Ascending aorta (tissue), 2 donors: ENCODE measurements at places on chromosomes 2 and 18.

DNA sequence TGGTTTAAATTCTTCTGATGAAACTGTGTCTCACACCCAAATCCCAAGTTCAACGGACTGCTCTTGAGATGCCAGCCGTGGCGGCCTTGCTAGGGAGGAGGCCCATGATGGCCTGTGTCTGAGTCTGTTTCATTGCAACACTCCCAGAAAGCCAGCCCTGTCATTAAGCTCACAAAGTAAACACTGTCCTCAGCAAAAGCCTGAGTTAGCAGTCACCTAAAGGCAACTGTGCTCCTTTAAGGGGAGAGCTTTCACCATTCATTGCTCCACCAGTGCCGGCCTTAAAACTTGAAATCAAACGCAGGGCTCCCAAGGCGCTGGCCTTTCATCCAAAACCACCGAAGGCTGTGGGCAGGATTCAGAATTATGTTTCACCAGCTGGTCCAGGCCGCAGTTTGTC lies 42.5 kb upstream of the PPP1CB start:
- DNase-seq = no peak

GRCh38 chr2:187504312-187504921 lies 49.8 kb downstream of the TFPI start:
- DNase-seq = no peak

DNA sequence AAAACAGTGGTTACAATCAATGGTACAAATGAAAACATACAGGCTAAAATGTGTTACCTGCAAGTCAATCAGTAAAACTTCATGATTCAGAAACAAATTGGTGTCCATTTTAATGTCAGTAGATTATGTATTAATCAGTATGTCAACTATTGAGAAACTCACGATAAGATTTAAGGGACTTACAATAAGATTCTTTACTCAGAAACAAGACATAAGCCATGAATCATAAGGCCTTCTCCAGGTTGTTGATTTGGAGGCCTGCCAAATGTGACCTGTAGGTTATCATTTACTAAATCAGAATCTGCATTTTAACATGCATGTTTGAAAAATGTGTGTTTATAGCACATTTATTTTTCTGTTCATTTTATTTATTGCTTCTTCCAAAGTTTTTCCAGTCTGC lies 623.1 kb downstream of the CCDC85A start:
- DNase-seq = no peak

- no peak for DNase-seq
These were observed 44.0 kb upstream of the XPO1 start for GRCh38 chr2:61582165-61582564.

GRCh38 chr2:118492335-118492734 lies 355.1 kb downstream of the EN1 start:
- DNase-seq = no peak

DNA sequence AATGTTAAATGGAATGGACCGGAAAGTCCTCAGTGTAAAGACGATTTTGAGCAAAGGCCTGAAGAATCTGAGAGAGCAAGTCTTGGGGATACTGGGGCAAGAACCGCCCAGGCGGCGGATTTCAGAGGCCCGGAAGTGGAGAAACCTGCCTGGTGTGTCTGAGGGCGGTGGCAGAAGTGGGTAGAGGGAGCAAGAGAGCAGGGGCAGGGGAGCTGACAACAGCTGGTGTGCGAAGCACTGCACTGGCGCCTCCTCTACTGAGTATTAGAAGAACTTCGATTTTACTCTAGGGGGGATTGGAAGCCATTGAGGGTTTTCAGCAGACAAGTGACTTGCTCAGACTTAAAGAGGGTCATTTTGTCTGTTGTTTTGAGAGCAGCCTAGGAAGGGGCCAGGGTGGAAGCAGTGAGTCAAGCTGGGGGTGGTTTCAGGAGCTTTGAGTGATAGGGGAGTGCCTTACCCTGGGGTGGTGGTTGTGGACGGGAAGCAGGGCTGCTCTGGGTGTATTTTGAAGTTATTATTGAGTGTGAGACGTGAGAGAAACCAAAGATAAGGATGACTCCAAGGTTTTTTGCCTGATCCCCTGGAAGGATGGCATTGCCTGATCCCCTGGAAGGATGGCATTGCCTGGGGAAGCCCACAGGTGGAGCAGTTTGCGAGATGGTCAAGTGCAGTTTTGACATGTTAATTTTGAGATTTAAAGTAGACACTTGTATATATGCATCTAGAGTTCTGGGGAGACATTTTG lies 52.5 kb downstream of the ZNF236 start:
- no peak for DNase-seq

- no peak for DNase-seq
These were observed 113.2 kb upstream of the SPATS2L start for GRCh38 chr2:200193331-200193730.

DNA sequence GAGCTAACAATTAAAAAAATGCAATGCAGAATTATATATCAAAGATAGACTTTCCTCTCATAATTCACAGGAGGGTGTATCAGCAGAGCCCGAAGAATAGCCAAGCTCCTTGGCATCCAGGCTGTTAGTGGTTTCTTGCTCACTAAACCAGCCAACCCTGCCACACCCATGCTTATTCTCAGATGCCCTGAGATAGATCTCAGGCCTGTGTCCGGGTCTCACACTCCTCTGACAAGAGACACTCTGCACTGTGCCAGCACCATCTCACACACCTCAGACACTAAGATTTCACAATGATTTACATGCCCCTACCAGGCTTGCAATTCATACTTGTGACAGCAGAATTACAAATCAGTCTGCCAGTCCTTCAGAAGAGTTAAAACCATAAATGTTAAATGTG lies 64.5 kb downstream of the OSBPL1A start:
- no peak for DNase-seq

DNA sequence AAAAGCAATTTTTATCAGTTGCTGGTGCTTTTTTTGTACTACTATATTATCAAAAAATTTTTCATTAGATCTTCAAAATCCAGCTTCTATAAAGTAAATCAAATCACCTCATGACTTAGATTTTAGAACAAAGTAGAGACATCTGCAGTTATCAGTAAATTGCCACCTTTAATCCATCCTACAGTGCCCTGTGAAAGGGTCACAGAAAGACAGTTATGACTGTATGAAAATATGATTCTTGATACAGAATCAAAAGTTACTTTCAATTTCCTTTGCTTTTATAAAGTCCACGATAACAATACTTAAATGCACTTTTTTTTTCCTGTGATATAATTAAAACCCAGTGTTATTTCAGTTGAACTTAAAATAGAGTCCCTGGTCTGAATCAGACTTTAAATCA lies 61.4 kb downstream of the PRPF40A start:
- DNase-seq = no peak

- DNase-seq = no peak
These were observed 53.8 kb downstream of the COL6A3 start for GRCh38 chr2:237359894-237360780.

DNA sequence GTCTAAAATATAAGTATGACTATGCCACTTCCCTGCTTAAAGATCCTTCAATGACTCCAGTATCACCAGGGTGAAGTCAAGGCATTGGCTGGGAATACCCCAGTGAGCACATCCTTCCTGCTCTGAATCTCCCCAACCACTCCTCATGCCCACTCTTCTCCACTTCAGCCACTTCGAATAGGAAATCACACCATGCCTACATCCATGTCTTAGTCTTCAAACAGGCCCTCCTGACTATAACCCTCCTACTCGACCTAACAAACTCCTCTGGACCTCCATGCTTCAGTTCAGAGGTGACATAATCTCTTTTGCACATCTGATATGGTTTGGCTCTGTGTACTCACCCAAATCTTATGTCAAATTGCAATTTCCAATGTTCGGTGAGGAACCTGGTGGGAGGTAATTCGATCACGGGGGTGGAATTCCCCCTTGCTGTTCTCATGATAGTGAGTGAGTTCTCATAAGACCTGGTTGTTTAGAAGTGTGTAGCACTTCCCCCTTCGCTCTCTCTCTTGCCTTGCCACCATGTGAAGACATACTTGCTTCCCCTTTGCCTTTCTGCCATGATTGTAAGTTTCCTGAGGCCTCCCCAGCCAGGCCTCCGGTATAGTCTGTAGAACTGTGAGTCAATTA lies 87.8 kb upstream of the TFCP2L1 start:
- DNase-seq = no peak

DNA sequence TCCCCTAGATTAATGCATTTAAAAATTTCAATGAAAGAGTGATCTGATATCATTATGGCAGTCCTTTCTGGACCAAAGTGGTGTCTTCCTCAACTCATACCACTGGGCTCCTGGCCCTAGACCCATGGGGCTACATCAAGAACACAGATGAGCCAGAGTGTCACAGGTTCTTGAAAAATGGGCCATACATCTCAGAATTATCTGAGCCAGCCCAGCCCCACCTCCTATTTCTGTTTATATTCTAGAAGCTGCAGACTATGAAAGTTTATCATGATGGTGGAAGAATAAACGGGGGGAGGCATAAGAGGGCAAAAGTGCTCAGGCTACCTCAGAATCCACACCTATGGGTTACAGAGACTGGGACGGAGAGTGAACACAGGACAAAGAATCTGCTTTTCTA lies 120.6 kb upstream of the TACR1 start:
- no peak for DNase-seq

GRCh38 chr2:62348700-62349099 lies 152.8 kb downstream of the B3GNT2 start:
- DNase-seq = no peak

- DNase-seq = no peak
These were observed 28.2 kb upstream of the NARS1 start for GRCh38 chr18:57649556-57650500.

DNA sequence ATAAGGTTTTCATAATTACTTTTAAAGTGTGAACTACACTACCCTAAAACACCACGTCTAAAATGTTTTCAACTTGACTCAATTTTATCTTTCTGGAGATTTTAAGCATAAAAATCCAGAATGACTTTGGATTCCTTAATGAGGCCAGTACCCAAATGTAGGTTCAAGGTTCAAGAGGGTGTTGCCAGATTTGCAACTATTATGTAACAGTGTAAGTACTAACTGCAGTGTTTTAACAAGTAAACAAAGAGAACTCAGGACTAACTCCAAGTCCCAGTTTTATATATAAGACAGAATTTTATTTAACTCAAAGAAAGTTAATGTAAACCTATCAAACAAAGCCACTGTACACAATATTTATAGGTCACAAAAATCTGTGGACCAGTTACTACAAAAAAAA lies 5.7 kb downstream of the HIBCH start:
- DNase-seq = no peak

DNA sequence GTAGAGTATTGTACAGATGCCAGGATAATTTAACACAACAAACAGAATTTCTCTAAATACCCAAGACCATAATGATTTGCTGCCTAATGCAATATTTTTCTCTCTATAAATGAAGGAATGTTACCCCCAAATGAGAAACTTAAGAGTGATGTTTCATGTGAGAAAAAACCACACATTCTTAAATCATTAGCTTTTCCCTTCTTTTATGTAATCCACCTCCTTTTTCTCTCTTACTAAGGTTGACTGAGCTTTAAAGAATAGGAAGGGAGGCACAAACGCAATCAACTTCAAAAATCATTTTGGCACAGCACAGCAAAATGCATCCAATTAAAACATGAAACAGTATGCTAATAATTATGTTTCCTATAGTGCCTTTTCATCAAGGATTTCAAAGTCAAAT lies 698.1 kb upstream of the CDH2 start:
- no peak for DNase-seq

GRCh38 chr2:113182471-113183260 lies 8.9 kb downstream of the PSD4 start:
- no peak for DNase-seq

- DNase-seq = no peak
These were observed at the start of gene GLI2 for GRCh38 chr2:120735746-120736170. TSS of gene GLI2 (plus strand) at chr2:120735868. CDS start at chr2:120797321, 61,453 bp downstream.

DNA sequence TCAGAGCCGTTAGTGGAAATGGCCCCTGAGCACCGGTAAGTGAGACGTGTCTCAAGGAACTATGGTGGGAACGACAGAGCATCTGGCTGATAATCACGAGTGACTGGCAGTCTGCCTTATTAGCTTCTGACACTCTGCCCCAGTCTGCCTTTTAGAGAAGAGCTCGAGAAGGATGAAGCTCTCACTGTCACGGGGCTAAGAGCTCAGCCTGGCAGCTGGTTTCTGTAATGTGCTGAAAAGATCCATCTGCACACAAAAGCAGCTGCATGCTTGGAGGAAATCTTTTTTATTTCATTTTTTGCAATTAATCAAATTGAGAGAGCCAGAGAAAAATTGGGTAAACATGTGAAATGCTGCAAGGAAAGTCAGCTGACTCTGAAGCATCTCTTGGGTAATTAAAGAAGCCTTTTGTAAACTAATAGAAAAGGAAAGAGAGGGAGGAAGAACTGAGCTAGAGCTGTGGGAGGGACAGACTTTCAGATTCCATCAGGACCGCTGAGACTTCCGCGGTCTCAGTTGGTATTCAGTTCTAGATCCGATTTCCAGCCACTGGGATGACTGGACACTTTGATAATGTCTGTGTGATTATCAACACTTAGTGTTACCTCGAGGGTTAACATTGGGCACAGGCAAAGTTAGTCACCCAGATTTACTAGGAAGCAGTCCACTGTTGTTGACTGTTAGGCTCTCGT lies 24.4 kb downstream of the MBP start:
- DNase-seq = no peak

DNA sequence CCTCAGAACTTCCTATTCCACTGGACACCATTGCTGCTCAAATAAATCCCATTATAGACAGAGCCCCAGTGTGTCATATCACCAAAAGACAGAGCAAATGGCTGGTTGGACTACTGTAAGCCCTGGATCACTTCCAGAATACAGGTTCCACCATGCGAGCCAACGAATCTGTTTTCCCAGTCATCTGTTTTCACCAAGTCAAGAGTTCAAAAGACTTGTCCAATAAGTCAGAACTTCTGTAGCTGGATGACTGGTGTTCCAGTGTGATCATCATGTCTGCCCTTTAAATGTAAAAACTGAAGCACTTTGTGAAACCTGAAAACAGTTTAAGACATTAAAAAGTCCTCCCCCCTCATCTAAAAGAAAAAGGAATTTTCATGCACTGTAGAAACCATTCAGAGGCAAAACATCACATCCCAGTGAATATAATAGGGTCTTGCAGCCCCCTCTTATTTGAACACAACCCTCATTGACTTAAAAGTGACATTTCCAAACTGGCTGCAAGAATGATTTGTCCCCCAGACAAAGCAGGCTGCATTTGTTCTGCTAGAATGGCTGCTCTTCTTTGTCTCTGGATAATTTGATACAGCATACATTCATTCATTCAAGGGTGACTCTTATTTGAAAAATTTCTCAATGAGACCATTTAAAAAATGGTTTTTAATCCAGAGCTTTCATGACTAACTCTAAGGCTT lies 64.6 kb upstream of the TANC1 start:
- no peak for DNase-seq

DNA sequence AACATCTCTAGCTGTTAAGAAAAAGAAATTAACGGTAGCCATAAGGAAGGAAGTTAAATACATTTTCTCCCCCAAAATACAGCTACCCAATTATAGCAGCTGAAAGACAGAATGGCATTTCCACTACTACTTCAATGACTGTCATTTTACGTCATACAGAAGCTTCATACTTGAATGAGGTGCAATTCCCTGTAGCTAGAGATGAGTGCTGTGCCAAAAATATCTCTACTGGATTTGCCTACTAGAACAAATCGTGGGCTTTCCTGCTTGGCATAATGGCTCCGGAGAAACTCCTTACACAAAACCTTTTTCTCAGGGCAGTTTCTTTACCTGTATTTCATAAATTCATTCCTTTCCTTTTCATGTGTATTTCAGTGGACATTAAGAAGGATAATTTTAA lies 36.3 kb upstream of the NRXN1 start:
- no peak for DNase-seq
